ENCODE measurements at places on chromosomes 16 and 17. TPM values are rescaled to one million over a fixed set of nuclear protein-coding genes. Genes with fewer than 3 reads are reported as not detected.

Gene TNFRSF17
- not detected for total RNA-seq

Gene CTRB2
- not detected for total RNA-seq

Gene HSD17B1
- total RNA-seq = 1.3 TPM

Gene NPIPB6
- 2.0 TPM for total RNA-seq

Gene SMIM5
- total RNA-seq = 0.20 TPM

Gene ELAC2
- 90.7 TPM for total RNA-seq

Gene CA4
- total RNA-seq = 1.7 TPM

- no peak for DNase-seq
Observed at GRCh38 chr17:57404073-57404472, 147.8 kb downstream of the MSI2 start.

GRCh38 chr17:29116804-29117753 is 63.1 kb downstream of the MYO18A start:
- peak; percentile 93 for DNase-seq

DNA sequence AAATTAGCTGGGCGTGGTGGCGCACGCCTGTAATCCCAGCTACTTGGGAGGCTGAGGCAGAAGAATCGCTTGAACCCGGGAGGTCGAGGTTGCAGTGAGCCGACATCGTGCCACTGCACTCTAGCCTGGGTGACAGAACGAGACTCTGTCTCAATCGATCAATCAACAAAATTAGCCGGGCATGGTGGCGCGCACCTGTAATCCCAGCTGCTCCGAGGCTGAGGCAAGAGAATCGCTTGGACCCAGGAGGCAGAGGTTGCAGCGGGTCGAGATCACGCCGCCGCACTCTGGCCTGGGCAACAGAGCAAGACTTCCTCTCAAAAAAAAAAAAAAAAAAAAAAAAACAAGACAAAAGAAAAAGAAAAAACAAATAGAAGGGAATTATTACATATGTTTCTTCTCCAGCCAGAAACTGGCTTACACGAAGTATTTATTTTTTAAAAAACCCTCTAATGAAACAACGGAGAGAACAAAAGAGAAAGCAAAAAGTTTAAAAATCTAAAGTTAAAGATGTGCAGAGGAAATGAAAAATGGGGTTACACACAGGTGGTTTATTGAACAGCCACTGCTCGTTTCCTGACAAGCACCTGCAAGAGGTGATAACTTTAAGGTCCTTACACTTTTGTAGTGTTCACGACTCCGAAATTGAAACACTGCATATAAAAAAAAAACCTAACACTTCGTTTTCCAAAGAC is 1.4 kb downstream of the SYNRG start:
- DNase-seq = no peak

- no peak for DNase-seq
Observed at GRCh38 chr17:34255841-34256240, 756 bp downstream of the CCL2 start.

- no peak for DNase-seq
Observed at GRCh38 chr16:84370723-84371552, 2.6 kb downstream of the ATP2C2 start.

DNA sequence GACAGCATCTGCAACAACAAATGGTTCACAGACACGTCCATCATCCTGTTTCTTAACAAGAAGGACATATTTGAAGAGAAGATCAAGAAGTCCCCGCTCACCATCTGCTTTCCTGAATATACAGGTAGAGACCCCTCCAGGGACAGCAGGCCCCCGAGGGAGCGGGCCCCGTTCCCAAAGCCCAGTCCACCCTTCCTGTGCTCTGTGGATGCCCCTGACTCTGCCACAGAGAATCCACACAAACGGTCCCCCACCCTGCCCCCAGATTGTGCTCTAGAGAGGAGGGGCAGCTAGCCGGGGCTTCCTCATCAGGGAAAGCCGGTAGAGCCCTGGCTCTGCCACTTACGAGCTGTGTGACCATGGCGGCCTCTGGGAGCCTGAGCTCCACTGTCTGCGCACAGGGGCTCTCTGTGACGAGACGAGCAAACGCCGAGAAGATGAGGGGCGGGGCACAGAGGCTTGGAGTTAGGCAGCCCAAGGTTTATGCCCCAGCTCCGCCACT is 84.4 kb downstream of the AMFR start:
- DNase-seq = no peak

GRCh38 chr17:57357392-57357784 is 101.1 kb downstream of the MSI2 start:
- no peak for DNase-seq

DNA sequence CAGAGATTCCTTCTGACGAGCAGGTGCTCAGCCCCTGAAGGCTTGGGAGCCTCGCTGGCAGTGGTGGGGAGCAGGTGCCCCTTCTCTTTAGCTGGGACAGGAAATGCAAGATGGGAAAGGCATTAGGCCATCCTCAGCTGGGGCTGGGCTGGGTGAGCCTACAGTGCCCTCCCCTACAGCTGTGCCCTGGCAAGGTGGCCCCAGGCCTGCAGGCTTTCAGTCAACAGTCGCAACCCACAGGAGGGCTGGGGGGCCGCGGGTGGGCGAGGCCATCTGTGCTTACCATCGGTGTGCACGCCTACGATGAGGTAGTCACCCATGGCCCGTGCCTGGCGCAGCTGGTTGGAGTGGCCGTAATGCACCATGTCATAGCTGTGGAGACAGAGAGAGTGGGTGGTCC is 2.0 kb downstream of the PCYT2 start:
- no peak for DNase-seq

GRCh38 chr16:75861311-75862097 is 135.2 kb upstream of the CPHXL start:
- DNase-seq = no peak

- no peak for DNase-seq
Observed at GRCh38 chr16:73216932-73217331, 169.0 kb upstream of the ZFHX3 start.

- no peak for DNase-seq
Observed at GRCh38 chr16:29023279-29024277, 38.7 kb downstream of the LAT start.

DNA sequence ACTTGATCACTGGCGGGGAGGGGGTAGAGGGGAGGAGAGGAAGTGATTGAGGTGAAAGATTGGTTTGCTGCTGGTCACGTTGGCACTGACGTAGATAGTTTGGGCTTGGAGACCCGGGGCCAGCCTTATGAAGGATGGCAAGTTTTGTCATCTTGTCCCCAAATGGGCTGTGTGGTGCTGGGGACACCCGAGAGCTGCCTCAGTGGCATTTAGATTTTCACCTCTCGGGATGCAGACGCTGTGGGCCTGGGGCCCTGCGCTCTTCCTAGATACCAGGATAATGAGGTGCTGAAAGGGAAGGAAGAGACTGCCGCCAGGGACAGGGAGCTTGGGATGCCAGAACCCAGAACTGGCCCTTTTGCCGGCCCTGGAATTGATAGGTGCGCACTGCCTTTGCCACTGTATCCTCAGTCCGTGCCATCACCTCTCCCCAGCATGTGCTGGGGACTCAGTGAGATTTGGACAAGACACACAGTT is 1.4 kb upstream of the SOCS3 start:
- DNase-seq = no peak

GRCh38 chr16:17266608-17267313 is 204.0 kb downstream of the XYLT1 start:
- DNase-seq = no peak

- DNase-seq = no peak
Observed at GRCh38 chr17:83202002-83203000, 122.9 kb downstream of the METRNL start.

DNA sequence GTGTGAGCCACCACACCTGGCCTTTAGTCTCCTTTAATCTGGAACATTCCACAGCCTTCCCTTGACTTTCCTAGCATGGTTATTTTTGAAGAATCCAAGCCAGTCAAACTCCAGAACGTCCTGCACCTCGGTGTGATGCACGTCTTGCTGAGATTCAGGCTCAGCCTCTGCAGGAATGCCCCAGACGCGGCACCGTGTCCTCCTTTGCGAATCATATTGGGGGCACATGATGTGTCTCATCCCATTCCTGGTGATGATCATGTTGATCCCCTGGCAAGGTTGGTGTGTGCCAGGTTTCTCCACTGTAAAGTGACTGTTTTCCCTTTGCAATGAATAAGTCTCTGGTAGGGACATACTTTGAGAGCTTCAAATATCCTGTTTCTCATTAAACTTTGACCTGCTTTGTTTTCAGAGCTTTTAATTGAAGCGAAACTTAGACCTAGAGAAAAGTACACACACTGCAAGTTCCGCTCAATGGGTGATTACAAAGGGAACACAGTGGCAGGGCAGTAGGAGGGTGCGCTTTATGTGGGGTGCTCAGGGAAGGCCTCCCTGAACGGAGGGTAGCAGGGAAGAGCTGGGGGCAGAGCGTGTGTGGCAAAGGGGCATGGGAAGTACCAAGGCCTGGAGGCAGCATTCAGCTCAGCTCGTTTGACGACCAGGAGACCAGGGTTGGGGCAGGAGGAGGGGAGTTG is 9.6 kb upstream of the ATP2C2 start:
- DNase-seq = no peak

GRCh38 chr16:51034481-51035109 is 116.5 kb downstream of the SALL1 start:
- DNase-seq = no peak

- DNase-seq = no peak
Observed at GRCh38 chr17:57489321-57489720, 233.0 kb downstream of the MSI2 start.

GRCh38 chr17:79835953-79836509 is 3.2 kb downstream of the CBX4 start:
- peak; percentile 100 for DNase-seq

DNA sequence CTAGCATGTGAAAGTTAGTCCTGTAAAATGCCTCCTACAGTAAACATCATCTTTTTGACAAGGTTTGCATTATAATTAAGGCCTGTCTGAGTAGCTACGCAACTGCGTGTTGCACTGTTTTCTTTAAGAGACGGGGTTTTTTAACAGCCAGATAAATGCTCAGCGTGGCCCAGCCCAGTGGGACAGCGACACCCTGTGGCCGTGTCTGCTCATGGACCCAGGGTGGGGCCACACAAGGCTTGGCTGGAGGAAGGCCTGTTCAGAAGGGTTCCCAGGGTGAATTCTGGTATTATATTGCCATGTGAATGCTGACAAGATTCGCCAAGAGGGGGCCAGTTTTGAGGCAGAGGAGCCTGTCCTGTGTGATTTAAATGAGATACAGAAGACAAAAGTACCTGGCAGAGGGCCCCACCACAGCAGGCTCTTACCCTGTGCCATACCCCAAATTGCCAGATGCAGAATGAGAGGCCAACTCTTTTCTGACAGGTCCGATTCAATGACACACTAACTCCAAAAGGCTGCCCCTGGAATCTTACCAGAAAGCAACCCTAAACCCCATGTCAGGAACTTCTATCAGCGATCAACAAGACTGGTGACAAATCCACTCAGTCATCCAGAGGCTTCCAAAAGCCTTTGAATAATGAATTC is 65.9 kb upstream of the IRX6 start:
- peak; percentile 80 for DNase-seq

DNA sequence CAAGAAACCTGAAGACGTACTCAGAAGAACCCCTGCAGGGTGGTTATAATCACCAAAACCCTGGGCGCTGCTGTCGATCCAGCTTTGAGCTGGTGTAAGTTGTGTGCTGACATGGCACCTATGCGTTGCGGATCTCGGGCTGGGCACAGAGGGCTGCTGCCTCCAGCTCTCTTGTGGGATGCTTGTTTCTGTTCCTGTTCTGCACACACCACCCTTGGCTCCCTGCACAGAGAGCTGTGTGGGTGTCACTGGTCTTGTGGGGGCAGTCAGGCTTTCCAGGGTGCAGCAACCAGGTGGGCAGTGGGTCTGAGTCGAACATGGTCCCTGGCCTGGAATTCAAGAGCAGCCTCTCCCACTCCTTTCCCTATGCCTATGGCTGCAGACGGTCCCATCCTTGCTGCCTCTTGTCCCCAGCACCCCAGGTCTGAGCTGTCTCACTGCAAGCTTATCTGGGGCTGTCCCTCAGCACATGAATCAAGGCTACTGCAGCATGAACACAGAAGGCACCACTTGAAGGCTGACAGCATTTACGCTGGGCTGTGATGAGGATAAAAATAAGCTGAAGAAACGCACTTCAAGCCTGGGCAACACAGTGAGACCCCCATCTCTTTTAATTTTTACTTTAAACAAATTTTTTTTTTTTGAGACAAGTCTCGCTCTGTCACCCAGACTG is 20.1 kb downstream of the ZNF276 start:
- no peak for DNase-seq

- peak; percentile 52 for DNase-seq
Observed at GRCh38 chr17:28747051-28747691, 3.4 kb downstream of the TRAF4 start.

- DNase-seq = no peak
Observed at GRCh38 chr16:66332634-66333610, 33.6 kb upstream of the CDH5 start.

DNA sequence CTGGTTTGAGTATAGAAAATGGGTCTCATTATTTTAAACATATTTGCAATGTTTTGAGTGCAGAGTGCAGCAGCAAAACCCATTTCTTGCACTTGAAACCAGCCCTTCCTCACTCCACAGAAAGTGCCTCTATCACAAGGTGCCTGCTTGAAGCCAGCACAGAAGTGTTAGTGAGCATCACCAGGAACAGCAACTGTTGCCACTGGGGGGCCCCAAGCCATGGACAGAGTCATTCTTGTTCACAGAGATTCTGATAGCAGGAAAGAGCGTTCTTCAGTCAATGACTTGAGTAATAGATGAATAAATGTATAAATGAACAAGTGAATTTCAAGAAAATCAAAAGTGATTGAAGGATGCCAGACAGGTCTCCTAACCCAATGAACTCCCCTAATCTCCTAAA is 45.6 kb downstream of the CHD9NB start:
- DNase-seq = peak; percentile 36
